Renal cortex interstitium (tissue), 15 donors: ENCODE measurements at places on chromosomes 6 and 20. TPM values are rescaled to one million over a fixed set of nuclear protein-coding genes. Genes with fewer than 3 reads are reported as not detected.

Gene CLPSL2
- not detected for polyA plus RNA-seq

Gene OR12D3
- polyA plus RNA-seq = not detected

Gene CCDC170
- polyA plus RNA-seq = 3.6 TPM

Gene ACTL10
- polyA plus RNA-seq = 0.60 TPM

Gene DUSP15
- polyA plus RNA-seq = 17.1 TPM

Gene CCDC28A
- 31.6 TPM for polyA plus RNA-seq

Gene GSTA2
- 0.36 TPM for polyA plus RNA-seq

Gene VWA7
- polyA plus RNA-seq = 13.9 TPM
